ENCODE measurements at places on chromosomes 1 and 21. TPM values are rescaled to one million over a fixed set of nuclear protein-coding genes. Genes with fewer than 3 reads are reported as not detected.
A peak's percentile ranks its signal among the peaks of the same experiment; 100 is the strongest.

DNA sequence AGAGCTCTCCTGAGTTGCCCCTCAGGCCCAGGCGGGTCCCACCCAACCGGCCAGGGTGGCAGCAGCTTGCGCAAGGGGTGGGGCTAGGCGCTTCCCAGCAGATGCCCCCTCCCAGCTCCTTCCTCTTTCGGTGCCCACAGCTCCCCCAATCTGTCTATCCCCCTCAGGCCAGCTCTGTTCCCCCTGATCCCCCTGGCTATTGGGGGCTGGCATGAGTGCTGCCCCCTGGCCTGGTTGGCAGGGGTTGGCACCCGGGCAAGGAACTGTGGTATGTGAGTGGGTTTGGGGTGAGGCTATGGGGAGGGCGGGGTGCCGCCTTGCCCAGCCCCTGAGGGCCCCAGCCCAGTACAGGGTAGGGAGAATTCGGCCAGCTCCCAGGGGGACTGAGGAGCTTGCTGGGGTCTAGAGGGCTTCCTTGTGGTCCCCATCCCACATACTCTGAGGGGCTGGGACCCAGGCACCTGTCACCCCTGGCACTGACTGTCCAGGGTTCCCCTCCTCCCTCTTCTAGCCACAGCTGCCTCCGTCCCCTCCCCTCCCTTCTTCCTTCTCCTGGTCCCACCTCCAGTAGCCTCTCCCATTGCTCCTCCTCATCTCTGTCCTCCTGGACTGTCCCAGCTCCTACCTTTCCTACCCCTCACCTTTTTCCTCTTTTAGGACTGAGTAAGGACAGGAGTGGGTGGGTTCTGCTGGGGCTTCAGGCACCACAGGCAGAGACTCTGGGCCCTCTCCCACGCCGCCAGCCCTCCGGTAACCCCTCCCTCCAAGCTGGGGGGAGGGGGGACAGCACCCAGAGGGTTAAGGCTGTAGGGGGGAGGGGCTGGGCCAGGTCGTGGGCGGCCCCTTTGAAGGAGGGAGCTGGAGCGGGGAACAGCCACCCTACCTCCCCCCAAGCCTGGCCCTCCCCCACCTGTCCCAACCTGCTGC lies 5.7 kb downstream of the ZBTB7B start:
- peaks cover 25% of the 10 kb centered on the region for H3K4me1 ChIP-seq
- no peaks in the 10 kb centered on the region for H3K36me3 ChIP-seq
- peak; percentile 81 for DNase-seq
- H3K27me3 ChIP-seq = no peaks in the 10 kb centered on the region

- no peaks in the 10 kb centered on the region for H3K27me3 ChIP-seq
- no peak overlapping the region for H3K4me3 ChIP-seq
- H3K4me1 ChIP-seq = no peaks in the 10 kb centered on the region
- no peaks in the 10 kb centered on the region for H3K36me3 ChIP-seq
- no peak for DNase-seq
Measured at GRCh38 chr1:213686983-213687382, 300.8 kb upstream of the PROX1 start.

DNA sequence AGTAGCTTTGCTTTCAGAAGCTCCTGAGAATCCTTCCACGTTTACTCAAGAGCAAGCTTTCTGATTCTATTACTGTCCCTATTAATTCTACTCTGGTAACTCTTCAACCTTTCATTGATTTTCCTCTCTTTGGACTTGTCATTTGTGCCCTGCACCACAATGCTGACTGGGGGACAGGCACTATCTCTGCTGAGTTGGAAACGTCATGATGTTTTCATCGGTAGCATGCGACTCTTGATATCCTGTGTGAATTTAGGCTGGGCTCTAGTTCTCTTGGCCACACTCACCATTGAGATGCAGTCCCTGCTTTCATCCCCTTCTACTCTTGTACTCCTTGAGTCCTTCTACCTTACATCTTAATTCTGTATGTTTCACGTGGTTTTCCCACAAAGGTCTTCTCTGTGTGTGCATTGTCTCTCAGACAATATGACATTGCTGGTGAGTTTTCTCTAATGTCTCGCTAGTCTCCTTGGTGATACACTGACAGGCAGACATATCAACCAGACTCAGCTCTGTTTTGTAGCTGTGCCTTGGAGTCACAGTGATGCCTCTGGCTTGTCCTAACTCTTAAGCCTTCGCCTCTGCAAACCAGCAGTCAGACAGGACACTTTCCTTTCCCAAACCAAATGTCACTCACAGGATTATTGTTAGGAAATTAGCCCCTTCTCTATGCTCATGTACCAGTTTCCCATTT lies 223.6 kb upstream of the ADGRL2 start:
- H3K27me3 ChIP-seq = no peaks in the 10 kb centered on the region
- no peak for DNase-seq
- no peak overlapping the region for H3K4me3 ChIP-seq
- no peak overlapping the region for H3K27ac ChIP-seq
- H3K36me3 ChIP-seq = no peaks in the 10 kb centered on the region
- peaks cover 13% of the 10 kb centered on the region for H3K4me1 ChIP-seq

DNA sequence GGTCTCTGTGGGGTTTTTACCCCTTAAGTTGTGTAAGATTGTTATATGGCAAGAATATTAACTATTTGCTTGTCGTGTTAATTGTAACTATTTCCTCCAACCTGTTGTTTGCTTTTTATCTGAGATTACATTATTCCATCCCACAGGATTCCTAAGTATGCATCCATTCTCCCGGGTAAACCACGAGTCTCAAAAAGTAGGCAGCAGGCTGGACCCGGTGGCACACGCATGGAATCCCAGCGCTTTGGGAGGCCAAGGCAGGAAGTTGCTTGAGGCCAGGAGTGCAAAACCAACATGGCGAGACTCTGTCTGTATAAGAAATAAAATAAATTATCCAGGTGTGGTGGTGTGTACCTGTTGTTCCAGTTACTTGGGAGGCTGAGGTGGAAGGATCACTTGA lies 12.6 kb upstream of the RSPO1 start:
- H3K27ac ChIP-seq = no peak overlapping the region
- H3K4me3 ChIP-seq = no peak overlapping the region
- DNase-seq = no peak

The PBX1 gene
- total RNA-seq = 10.1 TPM

DNA sequence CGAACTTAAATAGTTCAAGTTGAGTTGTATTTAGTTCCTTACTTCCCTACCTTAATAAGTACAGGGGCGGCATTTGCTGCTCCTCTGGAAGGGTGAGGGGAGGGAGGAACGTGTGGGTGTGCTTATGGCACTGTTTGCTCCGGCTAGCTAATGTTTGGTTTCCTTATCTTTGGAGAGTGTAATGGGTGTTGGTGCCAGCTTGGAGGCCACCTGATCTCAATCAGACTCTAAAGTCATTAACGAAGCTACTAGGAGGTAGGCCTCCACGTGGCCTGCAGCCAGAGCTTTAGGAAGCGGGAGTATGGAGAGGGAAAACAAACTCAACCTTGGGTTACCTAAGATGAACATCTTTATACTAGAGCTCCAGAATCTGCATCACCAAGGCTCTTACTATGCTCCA lies 43.0 kb upstream of the RAP1A start:
- H3K27me3 ChIP-seq = no peaks in the 10 kb centered on the region
- no peak overlapping the region for H3K4me3 ChIP-seq
- H3K4me1 ChIP-seq = peaks cover 9% of the 10 kb centered on the region
- no peaks in the 10 kb centered on the region for H3K36me3 ChIP-seq
- no peak for DNase-seq

Measured in osteoblast (primary cell).